Aorta (tissue), 5 donors: ENCODE measurements at places on chromosomes 5 and 9. TPM values are rescaled to one million over a fixed set of nuclear protein-coding genes. Genes with fewer than 3 reads are reported as not detected.

Gene KCNIP1
- polyA plus RNA-seq = not detected

Gene PCDHB8
- not detected for polyA plus RNA-seq

Gene OTP
- not detected for polyA plus RNA-seq

GRCh38 chr9:13035822-13036221 is 243.7 kb downstream of the MPDZ start:
- no peak for DNase-seq

GRCh38 chr5:160151017-160151416 is 31.8 kb upstream of the PWWP2A start:
- DNase-seq = no peak

- DNase-seq = no peak
These were observed 136.3 kb downstream of the TMEM232 start for GRCh38 chr5:110590187-110590586.

GRCh38 chr9:16414451-16414850 is 456.0 kb downstream of the BNC2 start:
- no peak for DNase-seq

DNA sequence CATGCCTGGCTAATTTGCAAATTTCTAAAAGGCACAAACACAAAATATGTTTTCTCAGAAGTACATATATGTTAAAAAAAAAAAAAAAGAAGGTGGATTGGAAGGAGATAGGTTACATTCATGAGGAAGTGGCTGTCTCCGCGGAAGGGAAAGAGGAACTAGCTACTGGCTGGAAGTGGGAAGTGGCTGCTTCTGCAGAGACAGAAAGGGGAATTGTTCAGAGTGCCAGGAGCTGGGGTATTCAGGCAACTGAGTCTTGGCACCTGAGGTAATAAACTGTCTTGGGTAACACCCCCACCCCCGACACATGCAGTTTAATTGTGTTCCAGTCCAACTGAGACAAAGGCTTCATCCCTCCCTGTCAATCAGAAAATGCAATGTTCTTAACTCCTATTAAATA is 45.6 kb downstream of the S1PR3 start:
- DNase-seq = no peak

DNA sequence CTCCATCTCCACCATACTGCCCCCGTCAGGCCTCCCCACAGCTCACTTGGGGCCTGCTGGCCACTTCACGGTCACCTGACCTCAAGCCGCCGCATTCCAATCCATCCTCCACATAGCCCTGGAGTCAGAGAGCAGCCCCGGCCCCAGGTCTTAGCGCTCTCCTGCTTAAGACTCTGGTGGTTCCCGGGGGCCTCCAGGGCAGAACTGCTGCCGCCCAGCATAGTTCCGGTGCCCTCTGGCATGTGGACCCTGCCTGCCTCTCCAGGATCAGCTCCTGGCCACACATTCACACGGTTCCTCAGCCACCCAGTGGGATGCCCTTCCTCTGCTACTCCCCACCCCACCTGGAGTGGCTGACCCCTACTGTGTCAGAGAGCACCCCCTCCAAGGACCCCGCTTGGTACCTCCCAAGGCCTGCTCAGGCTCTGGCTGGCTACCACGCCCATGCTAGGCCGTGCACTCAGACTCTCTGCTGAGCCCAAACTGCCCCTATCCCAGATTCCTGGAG is 8.7 kb downstream of the PHYKPL start:
- no peak for DNase-seq

DNA sequence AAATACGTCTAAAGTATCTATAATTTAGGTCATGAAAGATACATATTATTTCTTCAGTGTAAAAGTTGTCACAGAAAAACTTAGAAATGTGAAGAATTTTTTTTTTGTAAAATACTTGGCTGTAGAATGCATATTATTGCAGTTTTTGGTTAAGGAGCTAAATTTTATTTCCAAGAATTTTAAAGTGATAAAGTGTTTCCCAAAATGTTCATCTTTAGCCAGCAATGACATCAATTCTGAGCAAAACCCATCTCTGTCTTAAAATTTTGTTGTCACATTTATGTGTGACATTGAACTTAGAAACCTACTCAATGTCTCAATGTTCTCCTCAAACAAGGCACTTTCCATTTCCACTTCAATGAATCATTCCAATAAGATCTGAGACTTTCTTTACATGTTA is 47.8 kb upstream of the RPS23 start:
- no peak for DNase-seq

GRCh38 chr5:169851321-169851850 is 128.9 kb downstream of the INSYN2B start:
- no peak for DNase-seq
